ENCODE measurements at places on chromosomes 13 and 19. TPM values are rescaled to one million over a fixed set of nuclear protein-coding genes. Genes with fewer than 3 reads are reported as not detected.

- H3K36me3 ChIP-seq, result no peaks in the 10 kb centered on the region
- no peak overlapping the region for H3K4me3 ChIP-seq
- DNase-seq, result no peak
- H3K27me3 ChIP-seq, result no peaks in the 10 kb centered on the region
Observed at GRCh38 chr19:29806098-29806866, 5.5 kb upstream of the CCNE1 start.

Gene OR7D2
- 1.6 TPM for total RNA-seq

DNA sequence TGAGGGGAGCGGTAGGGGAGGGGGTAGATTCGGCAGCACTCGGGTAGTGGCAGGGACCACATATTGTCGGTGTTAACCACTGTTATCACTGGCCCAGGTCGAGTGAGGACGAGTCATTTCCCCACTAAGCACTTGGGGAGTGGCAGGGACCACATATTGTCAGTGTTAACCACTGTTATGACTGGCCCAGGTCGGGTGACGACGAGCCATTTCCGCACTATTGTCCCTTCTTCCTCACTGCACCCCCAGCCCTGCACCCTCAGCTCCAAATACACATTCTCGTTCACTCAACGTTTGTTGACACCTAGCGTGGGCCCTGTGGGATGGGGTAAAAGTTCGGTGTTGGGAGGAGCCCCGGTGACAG is 467 bp upstream of the CLN5 start:
- H3K27ac ChIP-seq, result peak overlapping the region; percentile 14
- H3K4me3 ChIP-seq, result peak overlapping the region; percentile 97
- peaks cover 30% of the 10 kb centered on the region for H3K4me1 ChIP-seq
- peaks cover 1% of the 10 kb centered on the region for H3K27me3 ChIP-seq
- H3K36me3 ChIP-seq, result peaks cover 2% of the 10 kb centered on the region
- DNase-seq, result no peak

Gene ZNF534
- not detected for total RNA-seq

DNA sequence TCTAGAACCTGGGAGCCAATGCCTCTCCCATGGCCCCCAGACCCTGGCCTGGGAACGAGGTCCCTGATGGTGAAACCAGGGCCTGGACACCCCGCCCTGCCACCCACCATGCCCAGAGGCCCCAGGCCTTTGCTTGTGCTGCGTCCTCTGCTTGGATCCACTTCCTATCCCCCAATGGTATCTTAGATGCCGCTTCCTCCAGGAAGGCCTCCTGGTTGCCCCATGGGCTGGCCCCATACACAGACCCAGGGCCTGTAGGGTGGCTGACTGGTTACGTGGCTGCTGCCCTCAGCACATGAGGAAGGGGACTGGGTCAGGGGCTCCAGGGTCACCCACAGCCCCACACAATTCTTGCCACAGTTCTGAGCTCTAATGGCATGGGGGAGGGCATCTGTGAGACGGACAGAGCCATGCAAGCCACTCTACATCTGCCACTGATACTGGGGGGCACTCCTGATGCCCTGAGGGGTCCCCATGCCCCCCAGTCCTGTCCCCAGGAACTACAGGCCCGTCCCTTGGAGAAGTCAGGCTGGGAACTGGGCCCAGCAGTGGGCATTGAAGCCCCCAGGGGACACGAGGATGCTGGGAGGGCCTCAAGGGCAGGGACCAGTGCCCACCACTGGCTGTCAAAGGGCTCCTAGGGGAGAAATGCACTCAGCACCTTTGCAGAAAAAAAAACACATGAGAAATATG is 5.0 kb downstream of the RPL36 start:
- peaks cover 13% of the 10 kb centered on the region for H3K4me1 ChIP-seq
- no peak overlapping the region for H3K27ac ChIP-seq
- H3K36me3 ChIP-seq, result peaks cover 18% of the 10 kb centered on the region
- H3K4me3 ChIP-seq, result peak overlapping the region; percentile 81
- peaks cover 20% of the 10 kb centered on the region for H3K27me3 ChIP-seq
- no peak for DNase-seq

Gene MEF2B
- 1.4 TPM for total RNA-seq

Gene GPR18
- not detected for total RNA-seq

GRCh38 chr13:50448535-50448998 is 394.9 kb downstream of the DLEU7 start:
- peaks cover 4% of the 10 kb centered on the region for H3K4me1 ChIP-seq
- H3K4me3 ChIP-seq, result no peak overlapping the region
- H3K36me3 ChIP-seq, result no peaks in the 10 kb centered on the region
- DNase-seq, result no peak
- H3K27ac ChIP-seq, result no peak overlapping the region

- H3K36me3 ChIP-seq, result peaks cover 5% of the 10 kb centered on the region
- H3K27ac ChIP-seq, result peak overlapping the region; percentile 90
- DNase-seq, result no peak
- no peaks in the 10 kb centered on the region for H3K27me3 ChIP-seq
- peaks cover 39% of the 10 kb centered on the region for H3K4me1 ChIP-seq
Observed at GRCh38 chr19:5289060-5289990, 51.3 kb downstream of the PTPRS start.

GRCh38 chr19:30778961-30779715 is 407.0 kb downstream of the ZNF536 start:
- no peaks in the 10 kb centered on the region for H3K4me1 ChIP-seq
- H3K27me3 ChIP-seq, result peaks cover 6% of the 10 kb centered on the region
- no peak for DNase-seq
- no peaks in the 10 kb centered on the region for H3K36me3 ChIP-seq

Gene ADGRE1
- not detected for total RNA-seq

- no peaks in the 10 kb centered on the region for H3K4me1 ChIP-seq
- no peak overlapping the region for H3K4me3 ChIP-seq
- no peak for DNase-seq
- no peaks in the 10 kb centered on the region for H3K27me3 ChIP-seq
Observed at GRCh38 chr13:108609353-108609752, 20.1 kb upstream of the MYO16 start.

GRCh38 chr19:44732235-44733014 is 16.1 kb upstream of the BCL3 start:
- no peaks in the 10 kb centered on the region for H3K36me3 ChIP-seq
- H3K27me3 ChIP-seq, result peaks cover 21% of the 10 kb centered on the region
- no peak for DNase-seq
- H3K4me1 ChIP-seq, result no peaks in the 10 kb centered on the region

DNA sequence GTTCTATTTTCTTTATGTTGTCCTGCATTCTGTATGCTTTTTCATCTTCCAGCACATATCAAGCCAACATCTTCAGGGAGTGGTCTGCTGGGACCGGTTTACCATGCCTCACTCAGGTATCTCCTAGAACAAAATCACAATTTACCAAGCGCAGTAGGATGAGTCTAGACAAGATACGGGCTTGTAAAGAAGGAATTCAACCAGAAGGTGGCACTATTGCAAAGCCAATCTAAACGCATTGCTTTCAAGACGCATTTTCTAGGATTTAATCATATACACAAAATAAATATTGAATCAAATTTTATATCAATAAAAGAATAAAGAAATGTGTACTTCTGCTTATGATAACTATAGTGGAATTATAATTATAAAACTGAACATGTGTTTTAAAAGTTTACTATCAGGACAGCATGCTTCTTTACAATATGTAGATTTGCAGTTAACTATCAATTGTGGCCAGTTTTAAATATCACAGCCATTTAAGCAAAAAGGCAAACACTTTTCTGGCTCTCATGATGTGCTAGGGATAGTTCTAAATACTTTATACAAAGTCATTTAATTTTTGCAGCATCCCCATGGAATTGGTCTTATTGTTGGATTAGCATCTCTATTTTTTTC is 16.1 kb upstream of the TPP2 start:
- peak; percentile 32 for DNase-seq
- no peaks in the 10 kb centered on the region for H3K36me3 ChIP-seq
- no peaks in the 10 kb centered on the region for H3K4me1 ChIP-seq
- H3K27me3 ChIP-seq, result peaks cover 28% of the 10 kb centered on the region

GRCh38 chr19:30373593-30373992 is 1.4 kb downstream of the ZNF536 start:
- H3K27ac ChIP-seq, result no peak overlapping the region
- peaks cover 23% of the 10 kb centered on the region for H3K4me1 ChIP-seq

Gene FOSB
- total RNA-seq, result 0.26 TPM

GRCh38 chr13:53079691-53080090 is 51.1 kb downstream of the OLFM4 start:
- peaks cover 12% of the 10 kb centered on the region for H3K36me3 ChIP-seq
- no peak overlapping the region for H3K27ac ChIP-seq
- DNase-seq, result no peak
- no peaks in the 10 kb centered on the region for H3K27me3 ChIP-seq
- peaks cover 23% of the 10 kb centered on the region for H3K4me1 ChIP-seq
- H3K4me3 ChIP-seq, result no peak overlapping the region

DNA sequence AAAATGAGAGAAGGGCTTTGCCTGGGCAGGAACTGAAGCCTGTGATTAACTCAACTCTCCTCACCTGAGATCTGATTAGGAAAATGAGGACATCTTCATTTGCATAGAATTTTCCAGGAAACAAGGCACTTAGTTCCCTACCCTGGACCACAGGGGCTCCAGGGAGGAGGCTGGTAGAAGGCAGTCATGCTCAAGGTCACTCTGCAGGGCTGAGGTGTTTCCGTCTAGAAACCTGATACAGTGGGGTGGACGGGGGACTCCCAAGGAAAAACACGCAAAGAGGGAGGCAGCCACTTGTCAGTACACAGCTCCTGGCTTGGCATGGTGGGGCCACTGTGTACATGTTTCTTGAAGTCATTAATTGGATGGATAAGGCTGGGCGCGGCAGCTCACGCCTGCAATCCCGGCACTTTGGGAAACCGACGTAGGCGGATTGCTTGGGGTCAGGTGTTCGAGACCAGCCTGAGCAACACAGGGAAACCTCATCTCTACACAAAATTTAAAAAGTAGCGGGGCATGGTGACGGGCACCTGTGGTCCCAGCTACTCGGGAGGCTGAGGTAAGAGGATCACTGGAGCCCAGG is 6.0 kb downstream of the KLK14 start:
- H3K27me3 ChIP-seq, result peaks cover 15% of the 10 kb centered on the region
- no peak overlapping the region for H3K27ac ChIP-seq
- no peaks in the 10 kb centered on the region for H3K4me1 ChIP-seq

DNA sequence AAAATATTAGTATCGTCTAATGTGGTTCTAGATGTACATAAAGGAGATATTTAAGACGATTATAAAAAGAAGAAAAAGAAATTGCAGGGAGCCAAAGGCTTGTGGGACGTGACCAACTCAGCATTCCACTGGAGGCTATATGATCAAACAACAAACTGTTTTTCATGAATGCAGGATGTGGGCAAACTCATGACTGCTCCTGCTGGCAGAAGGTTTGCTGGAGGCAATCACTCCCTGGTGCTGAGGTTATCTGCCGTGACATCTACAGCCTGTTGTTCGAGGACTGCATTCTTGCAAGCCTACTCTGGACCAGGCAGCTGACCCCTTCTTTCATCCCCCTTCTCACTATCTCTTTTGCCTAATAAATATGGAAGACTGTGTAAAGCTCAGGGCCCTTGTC is 518.1 kb downstream of the UQCRFS1 start:
- peaks cover 2% of the 10 kb centered on the region for H3K36me3 ChIP-seq
- H3K4me1 ChIP-seq, result peaks cover 25% of the 10 kb centered on the region
- no peaks in the 10 kb centered on the region for H3K27me3 ChIP-seq
- DNase-seq, result peak; percentile 5

Gene RAX2
- total RNA-seq, result not detected

DNA sequence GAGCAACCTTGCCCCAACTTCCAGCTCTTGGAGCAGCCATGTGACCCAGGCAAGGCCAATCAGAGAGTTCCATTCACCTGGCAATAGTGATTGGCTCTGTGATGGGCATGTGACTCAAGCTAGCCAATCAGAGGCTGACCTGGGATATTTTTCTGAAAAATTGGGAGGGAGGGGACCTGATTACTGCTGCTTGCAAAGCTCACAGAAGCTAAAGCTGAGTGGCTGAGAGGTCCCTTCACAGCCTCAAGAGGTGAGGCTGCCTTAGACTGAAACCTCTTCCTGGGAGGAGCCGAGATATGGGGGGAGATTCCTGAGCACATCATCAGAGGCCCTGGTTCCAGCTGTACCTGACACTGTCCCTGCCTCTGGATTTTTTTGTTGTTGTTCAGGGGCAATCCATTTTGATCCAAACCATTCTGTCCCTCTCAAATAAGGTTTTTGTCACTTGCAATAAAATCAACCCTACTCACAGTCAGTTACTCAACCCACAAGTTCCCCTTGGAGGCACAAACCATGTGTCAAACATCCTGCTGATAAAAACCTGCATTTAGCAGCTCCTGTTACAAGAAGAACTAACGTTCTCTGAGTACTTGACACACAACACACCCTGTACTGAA is 4.8 kb downstream of the CIB3 start:
- H3K27ac ChIP-seq, result no peak overlapping the region
- no peaks in the 10 kb centered on the region for H3K27me3 ChIP-seq
- DNase-seq, result no peak
- no peaks in the 10 kb centered on the region for H3K36me3 ChIP-seq
- H3K4me3 ChIP-seq, result no peak overlapping the region

Gene KIR2DL1
- total RNA-seq, result not detected

GRCh38 chr13:106528718-106529414 is 6.6 kb downstream of the EFNB2 start:
- no peak for DNase-seq
- H3K27ac ChIP-seq, result peak overlapping the region; percentile 37
- peaks cover 10% of the 10 kb centered on the region for H3K27me3 ChIP-seq
- H3K36me3 ChIP-seq, result peaks cover 15% of the 10 kb centered on the region
- peak overlapping the region; percentile 96 for H3K4me3 ChIP-seq
- H3K4me1 ChIP-seq, result peaks cover 94% of the 10 kb centered on the region

Gene CCNE1
- total RNA-seq, result 26.1 TPM

Gene INSR
- 14.1 TPM for total RNA-seq

- H3K27ac ChIP-seq, result no peak overlapping the region
- no peaks in the 10 kb centered on the region for H3K36me3 ChIP-seq
- peaks cover 39% of the 10 kb centered on the region for H3K27me3 ChIP-seq
- H3K4me3 ChIP-seq, result no peak overlapping the region
- H3K4me1 ChIP-seq, result peaks cover 24% of the 10 kb centered on the region
Observed at GRCh38 chr13:35496006-35496405, 19.5 kb upstream of the MAB21L1 start.

GRCh38 chr19:43562698-43563241 is 12.6 kb downstream of the XRCC1 start:
- no peaks in the 10 kb centered on the region for H3K27me3 ChIP-seq
- no peak overlapping the region for H3K4me3 ChIP-seq
- DNase-seq, result no peak
- H3K27ac ChIP-seq, result no peak overlapping the region
